Frontal cortex (tissue), 4 donors: ENCODE measurements at places on chromosomes 5 and 9. TPM values are rescaled to one million over a fixed set of nuclear protein-coding genes. Genes with fewer than 3 reads are reported as not detected.

Gene KCNN2
- total RNA-seq: 29.8 TPM

GRCh38 chr5:148107608-148108007, 43.8 kb downstream of the SPINK5 start:
- DNase-seq: no peak

DNA sequence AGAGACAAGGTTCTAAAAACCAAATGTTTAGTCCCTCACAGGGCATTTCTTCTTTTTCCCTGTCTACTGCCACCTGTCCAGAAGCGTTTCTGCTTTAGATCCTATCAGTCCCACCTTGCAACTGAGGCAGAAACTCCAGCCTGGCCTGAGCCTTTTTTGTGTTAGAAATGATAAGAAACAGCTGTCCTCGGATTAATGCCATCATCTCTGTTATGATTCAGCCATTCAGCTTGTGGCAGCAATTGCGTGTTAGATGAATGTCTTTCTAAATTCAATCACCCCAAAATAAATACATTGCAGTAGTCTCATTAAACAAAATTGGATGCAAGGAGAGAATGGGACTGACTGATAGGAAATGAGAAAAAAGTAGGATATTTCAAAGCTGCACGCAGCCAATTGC, 28.3 kb upstream of the FRMPD1 start:
- DNase-seq: no peak

DNA sequence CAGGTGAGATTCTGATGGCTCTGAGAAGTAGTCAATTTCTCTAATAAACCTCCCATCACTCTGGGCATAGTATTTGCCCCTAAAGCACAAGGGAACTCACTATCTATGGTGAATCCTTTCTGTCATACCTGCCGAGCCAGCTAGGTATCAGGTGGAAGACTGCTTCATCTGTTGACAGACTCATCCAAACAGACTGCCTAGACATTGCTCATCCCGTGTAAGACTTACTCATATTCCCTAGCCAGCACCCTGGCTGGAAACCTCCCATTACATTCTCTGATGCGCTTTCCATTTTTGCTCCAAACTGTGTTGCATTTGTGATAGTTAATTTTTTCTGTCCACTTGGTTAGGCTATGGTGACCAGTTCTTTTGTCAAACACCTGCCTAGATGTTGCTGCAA, 595.9 kb downstream of the DNAH5 start:
- no peak for DNase-seq

DNA sequence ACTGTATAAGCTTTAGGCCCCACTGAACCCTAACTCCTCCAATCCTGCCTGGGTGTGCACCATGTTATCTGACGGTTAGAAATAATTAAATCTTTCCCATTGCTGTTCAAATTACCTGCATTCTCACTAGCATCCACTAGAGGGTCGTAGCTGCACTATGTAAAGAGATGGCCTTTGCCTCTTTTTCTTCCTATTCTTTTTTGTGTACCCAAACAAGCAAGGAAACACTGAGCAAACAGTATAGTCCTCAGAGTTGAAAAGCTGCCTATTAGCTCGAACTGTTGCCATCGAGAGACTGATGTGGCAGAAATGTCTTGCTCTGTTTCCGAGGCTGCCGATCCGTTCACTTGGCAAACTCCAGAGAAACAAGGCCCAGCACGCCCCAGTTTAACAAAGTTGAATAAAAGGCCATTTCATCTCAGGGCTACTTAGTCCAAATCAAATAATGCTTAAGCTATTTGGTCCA, 163.8 kb upstream of the TRPM3 start:
- DNase-seq: peak; percentile 3

Gene ZNF454
- total RNA-seq: 9.0 TPM

GRCh38 chr9:128685636-128686489, 3.2 kb upstream of the SET start:
- no peak for DNase-seq

Gene NMRK1
- total RNA-seq: 6.1 TPM

DNA sequence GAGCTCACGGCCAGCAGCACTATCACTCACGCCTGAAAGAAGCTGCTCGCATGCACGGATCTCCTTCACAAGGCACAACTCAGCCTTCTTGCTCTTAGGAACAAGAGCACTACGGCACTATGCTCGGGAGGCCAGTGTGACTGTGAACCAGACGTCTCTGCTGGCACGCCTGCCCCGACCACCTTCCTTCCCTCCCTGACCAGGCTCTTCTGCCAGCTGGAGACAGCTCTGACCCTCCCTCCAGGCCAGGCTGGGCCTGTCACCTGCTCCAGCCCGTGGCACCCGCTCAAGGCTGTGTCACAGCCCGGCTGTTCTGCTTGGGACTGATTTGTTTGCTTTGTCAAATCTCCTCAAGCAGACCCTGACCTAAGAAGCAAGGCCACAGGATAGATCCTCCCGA, 7.0 kb downstream of the TBC1D9B start:
- no peak for DNase-seq

Gene FBP1
- not detected for total RNA-seq

Gene SWI5
- total RNA-seq: 3.7 TPM

DNA sequence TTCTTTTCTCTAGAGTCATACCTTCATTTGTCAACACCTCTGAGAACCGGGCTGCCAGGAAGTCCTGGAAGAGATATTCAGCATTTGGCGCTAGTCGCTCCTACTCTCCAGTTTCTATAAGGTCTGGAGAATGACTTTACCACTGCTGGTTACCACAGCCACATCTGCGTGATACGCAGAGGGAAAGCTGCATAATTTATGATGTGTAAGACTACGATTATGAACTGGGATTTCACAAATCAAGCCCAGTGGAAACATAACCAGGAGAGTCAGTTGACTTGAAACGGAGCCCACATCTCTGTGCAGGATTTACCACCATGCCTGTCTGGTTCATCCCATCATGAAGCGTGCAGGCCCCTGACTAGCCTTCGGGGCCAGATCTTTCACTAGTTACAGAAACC, 72.6 kb downstream of the FGF1 start:
- no peak for DNase-seq

Gene LTC4S
- 1.6 TPM for total RNA-seq

GRCh38 chr5:1750469-1750868, 49.2 kb downstream of the MRPL36 start:
- DNase-seq: no peak

DNA sequence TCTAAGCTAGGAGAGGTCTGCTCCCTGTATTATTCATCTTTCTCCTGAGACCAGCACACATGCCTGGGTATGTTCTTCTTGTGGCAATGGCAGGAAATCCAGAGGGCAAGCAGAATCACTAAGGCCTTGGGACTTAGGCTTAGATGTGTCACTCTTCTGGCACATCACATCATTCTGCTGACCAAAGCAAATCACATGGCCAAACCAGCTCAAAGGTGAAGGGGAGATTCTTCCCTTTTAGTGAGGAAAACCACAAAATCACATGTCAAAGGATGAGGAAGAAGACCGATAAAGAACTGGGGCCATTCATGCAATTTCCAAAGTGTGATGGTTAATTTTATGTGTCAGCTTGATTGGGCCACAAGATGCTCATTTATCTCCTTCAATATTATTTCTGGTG, 5.7 kb upstream of the AGGF1 start:
- DNase-seq: no peak

DNA sequence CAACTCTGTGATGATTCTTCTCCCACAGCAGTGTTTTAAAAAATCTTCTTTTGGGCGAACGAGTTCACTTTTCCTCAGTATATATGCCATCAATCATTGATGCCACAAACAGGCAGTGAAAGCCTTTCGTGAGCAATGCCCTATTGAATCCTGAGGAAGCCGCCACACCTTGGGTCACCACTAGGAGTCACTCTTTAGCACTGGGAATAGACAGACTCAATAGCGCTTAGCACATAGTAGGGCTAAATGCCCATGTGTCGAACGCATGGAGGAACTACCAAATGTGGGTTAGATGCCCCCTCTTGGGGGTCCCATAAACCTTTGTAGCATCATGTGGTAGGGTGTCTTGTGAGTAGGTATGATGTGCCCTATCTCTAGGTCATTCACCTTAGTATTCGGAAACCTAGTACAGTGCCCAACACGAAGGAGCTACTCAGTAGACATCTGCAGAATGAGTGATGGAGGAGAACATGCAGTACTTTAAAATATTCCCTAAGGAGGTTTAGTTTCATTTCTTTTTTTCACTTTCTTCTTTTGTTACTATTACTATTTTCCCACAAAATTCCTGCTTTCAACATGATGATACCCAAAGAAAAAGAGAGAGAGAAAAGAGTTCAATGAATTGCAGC, 603.7 kb downstream of the BNC2 start:
- no peak for DNase-seq

- DNase-seq: no peak
These were observed 39.1 kb downstream of the COL23A1 start for GRCh38 chr5:178551059-178551458.

DNA sequence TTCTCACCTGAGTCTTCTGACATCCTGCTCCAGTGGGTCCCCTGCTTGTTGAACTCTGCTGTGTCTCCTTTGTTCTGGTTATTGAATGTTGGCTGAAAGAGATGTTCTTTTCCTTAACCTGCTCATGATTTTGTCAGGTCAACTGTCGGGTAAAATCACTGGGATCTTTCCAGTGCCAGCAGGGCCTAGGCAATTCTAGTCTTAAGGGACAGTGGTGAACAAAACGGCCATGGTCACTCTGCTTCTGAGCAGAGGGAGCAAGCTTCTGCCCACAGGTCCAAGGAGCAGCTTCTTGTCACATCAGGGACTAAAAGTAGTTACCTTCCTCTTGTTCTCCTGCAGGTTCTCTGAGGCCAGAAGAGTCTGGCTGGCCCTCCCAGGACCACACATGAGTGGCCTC, 65.6 kb downstream of the SEC61B start:
- DNase-seq: no peak

DNA sequence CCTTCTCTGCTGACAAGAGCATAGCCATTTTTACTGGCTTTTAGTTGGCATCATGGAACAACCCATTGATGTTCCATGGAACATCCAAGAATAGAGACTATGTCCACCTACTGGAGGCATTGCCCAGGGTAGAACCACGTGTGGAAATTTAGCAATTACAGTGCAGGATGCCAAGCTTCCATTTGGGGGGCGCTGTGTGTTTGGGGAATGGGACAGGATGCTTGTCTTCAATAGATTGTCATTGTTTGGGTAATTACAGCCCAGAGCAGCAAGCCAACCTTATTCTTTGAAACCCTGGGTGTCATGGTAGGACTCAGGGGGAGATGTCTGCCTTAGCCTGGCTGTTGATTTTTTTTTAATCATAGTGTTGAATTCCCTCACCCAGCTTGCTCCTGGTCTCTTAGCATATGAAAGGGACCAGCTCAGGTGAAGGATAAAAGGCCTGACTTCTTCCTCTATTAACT, 171.1 kb downstream of the DOCK2 start:
- no peak for DNase-seq

Gene ACOT12
- total RNA-seq: 1.6 TPM

DNA sequence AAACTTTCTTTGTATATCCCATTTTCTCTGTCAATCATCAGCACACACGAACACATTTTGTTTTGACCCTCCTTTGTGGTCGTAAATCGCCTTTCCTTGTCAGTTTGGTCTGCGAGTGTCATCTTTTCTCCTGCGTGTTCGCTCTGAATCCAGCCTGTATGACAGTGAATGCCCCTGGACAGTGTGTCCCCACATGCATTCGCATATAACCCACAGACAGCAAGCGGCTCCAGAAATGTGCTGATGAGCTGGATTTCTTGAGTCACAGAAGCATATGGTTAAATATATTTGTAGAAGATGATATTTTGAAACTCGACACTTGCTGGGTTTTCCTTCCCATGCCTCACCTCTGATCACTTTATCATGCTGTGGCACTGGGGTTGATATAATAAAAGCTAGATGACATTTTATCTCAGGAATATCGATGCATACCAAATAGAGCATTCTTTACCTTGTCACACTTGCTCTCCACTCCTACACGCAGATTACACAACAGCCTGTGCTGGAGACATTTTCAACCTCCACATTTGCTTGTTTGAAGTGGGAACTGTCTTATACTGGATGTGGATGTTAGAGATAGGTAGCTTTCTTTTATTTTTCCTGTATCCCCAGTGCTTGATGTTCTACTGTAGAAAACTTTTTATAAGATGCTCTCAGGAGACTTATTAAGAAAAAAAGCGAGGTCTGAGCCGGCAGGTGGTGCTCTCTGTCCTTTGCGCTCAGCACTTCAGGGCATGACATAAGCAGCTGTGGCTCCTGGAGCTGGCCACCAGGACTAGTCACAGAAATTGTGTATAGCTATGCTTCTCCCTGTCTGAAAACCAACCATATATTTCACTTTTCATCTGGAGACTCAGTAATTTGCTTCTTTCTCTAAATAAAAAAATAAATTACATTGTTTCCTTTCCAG, 215.1 kb downstream of the SH3GL2 start:
- no peak for DNase-seq

Gene ZNF354C
- total RNA-seq: 55.0 TPM

- DNase-seq: no peak
These were observed 92.1 kb downstream of the PBX3 start for GRCh38 chr9:125839317-125839716.

DNA sequence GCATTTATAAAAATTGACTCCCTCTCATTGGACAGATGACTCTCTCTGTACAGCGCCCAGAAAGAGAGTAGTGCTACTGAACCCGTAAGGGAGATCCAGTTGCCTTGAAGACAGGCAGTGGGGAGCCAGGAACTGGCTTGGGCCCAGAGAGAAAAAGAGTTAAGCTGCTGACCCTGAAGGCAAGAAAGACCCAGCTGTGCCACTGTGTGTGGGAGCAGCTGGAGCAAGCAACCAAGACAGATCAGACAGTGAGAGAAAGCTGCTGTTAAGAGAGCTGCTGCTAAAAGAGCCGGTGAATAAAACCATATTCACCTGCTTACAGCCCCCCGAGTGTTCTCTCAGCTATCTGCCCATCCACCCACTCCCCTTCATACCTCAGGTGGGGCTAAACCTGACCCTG, 149.7 kb upstream of the ADAMTS16 start:
- no peak for DNase-seq

Gene LCN1
- not detected for total RNA-seq

GRCh38 chr9:125608489-125609224, 98.4 kb downstream of the MAPKAP1 start:
- DNase-seq: no peak

DNA sequence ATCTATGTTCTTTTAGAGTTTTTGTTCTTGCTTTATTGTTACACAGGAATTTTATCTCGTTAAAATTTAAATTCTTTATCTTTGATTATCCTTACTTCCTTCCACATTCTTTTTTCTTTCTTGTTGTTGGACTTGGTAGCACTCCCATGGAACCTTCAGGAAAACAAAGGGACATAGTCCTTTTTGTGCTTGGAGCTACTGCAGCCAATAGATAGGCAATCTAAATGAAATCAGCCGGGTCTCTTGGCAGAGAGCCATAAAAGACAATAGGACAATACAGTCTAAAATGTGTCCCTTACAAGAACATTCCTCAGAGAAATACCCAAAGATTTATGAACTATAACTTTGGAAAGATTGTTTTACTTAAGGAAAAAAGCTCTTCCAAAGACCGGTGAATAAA, 548.1 kb upstream of the C9orf72 start:
- no peak for DNase-seq

DNA sequence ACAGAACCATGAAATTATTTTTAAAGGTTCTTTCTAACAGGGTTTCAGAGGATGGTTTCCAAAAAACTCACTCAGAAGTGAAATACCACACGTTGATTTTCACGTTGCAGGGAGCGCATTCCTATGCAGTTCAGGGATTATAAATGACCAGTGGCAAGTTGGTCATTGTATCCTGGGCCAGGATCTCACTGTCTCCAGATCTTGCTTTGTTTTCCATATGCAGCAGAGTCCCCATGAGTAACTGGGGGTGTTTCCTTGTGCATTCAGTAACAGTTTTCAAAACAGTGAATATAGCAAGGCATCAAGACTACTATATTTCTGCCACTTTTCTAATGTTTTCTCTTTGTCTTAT, 1064.9 kb upstream of the DMAC1 start:
- DNase-seq: no peak
